ENCODE measurements at places on chromosomes 16 and 17.

DNA sequence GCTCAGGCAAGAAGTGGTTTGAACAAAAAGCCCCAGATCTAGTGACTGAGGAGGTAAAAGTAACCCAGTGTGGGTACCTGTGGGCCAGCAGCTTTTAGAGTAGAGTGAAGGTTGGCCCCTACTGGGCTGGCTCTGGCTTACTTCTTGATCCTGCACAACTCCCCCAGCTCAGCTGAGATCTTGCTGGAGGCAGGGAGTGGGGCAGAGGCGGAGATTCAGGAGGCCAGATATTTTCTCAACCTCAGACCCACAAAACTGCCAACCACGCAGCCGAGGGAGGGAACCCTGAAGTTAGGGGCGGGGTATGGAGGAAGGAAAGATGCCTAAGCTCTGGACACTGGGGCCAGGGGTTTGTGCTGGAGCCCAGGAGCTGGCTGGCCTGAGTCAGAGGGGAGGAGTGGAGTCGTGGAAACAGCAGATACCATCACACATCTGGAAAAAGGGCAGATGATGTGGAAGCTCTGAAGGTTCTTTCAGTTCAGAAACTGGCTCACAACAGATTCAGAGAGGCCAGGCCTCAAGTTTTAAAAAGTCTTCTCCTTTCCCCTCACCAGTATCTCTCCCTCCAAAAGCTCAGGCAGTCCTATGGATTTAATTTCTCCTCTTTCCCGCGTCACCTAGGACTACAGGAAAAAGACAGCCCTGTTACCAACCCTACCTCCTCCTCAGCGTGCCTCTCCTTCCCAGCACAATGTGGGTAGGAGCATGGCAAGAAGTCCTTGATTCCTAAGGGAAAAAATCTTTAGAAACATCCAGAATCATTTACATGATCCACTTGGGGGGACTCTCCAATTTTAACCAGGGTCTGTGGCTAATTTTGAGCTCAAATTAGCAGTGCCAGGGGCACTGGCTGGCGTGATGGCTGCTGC, 48.1 kb downstream of the MYO18A start:
- DNase-seq, result no peak

DNA sequence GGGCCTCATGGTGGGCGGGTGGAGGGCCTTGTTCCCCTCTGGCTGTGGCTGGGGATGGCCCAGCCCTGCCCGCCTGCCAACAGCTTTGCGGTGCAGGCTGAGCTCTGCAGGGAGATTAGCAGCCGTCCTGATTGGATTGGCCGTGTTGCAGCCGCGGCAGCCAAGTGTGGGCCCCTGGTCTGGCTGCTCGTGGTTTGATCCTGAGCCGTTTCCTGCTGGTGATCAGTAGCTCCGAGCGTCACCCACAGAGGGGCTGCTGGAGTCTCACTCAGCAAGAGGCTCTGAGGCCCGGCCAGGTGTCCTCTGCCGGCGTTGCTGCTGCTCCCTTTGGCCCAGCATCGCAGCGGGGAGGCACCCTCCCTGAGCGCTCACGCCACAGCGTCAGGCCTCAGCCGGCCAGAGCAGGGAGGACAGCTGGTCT, 32.5 kb downstream of the BAIAP2 start:
- DNase-seq, result no peak

DNA sequence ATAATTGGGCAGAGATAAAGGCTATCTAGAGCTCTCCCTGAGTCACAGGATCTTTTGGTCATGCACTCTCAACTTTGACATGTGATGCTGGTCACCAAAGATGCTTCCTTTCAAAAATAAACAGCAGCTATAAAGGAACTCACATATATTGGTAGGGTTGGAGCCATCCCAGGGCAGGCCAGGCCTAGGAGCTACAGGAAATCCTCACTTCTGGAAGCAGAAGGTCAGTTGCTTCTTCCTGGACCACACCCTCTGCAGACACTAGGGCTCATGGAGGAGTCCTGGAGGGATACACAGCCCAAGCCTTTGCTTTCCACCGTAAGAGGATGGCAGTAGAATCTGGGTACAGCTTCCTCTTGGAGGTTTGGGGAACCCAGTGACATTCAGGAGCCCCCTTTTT, 24.6 kb downstream of the SOST start:
- no peak for DNase-seq

- no peak for DNase-seq
These were observed 40.6 kb downstream of the STH start for GRCh38 chr17:46039592-46040186.

GRCh38 chr17:18031955-18032354, 7.0 kb downstream of the ATPAF2 start:
- no peak for DNase-seq

- DNase-seq, result no peak
These were observed 16.5 kb downstream of the DBNDD1 start for GRCh38 chr16:90002759-90003158.

GRCh38 chr16:3183445-3184139, 4.4 kb upstream of the OR1F1 start:
- DNase-seq, result no peak

DNA sequence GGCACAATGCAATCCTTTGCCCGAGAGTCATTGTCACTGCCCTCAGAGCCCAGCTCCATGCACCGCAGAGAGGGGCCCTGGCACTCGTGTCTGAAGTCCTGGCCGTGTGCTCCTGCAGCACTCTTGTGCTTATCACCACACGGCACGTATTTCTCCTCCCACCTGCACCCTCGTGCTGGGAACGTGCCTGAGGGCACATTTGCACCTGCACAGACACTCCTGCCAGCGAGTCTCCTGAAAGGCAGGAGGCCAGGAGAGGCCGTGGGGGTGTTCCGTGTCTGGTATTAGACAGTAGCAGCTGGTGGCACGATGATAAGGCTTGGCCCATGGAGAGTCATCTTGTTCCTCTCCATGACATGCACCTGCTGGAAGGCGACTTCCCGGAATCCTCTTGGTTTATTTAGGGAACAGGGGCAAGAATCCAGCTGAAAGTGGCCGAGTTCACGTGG, 3.4 kb upstream of the ACSF3 start:
- DNase-seq, result no peak

DNA sequence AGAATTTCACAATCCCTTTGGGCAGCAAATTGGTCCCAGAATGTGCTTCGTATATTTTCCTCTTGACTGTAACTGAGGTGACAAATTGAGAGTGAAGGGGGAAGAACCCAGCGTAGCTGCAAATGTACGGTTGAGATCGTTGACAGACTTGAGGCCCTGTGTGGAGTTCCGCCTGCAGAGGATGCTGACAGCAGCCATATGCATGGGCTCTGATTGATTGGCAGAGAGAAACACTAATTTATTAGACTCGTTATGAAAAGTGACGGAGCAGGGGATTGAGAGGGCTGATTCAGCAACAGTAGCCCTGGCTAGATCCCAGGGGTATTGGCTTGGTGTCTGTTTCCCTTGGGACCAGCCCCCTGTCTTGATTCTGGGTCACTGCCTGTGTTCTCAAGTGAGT, 930.1 kb upstream of the EEF2KMT start:
- DNase-seq, result no peak

- no peak for DNase-seq
These were observed 30.4 kb downstream of the SLC7A5 start for GRCh38 chr16:87838643-87839541.

DNA sequence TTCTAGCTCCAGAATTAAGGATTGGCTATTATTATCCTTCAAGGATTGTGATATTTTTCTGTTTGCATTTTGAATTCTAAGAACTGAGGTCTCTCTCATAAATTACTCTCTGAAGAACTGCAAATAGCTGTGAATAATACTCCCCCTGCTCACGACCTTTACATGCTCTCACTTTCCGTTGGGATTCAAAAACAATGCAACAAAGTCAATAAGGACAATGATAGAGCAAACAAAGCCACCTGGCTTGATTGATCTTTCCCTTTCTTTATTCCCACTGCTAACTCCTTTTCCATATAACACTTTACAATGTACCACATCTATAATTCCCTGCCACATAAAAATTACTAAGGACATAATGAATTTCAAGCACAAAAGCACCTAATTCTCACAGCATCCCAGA, 523.0 kb upstream of the CA10 start:
- DNase-seq, result no peak

- DNase-seq, result no peak
These were observed 2.9 kb upstream of the YPEL2 start for GRCh38 chr17:59328601-59329000.

DNA sequence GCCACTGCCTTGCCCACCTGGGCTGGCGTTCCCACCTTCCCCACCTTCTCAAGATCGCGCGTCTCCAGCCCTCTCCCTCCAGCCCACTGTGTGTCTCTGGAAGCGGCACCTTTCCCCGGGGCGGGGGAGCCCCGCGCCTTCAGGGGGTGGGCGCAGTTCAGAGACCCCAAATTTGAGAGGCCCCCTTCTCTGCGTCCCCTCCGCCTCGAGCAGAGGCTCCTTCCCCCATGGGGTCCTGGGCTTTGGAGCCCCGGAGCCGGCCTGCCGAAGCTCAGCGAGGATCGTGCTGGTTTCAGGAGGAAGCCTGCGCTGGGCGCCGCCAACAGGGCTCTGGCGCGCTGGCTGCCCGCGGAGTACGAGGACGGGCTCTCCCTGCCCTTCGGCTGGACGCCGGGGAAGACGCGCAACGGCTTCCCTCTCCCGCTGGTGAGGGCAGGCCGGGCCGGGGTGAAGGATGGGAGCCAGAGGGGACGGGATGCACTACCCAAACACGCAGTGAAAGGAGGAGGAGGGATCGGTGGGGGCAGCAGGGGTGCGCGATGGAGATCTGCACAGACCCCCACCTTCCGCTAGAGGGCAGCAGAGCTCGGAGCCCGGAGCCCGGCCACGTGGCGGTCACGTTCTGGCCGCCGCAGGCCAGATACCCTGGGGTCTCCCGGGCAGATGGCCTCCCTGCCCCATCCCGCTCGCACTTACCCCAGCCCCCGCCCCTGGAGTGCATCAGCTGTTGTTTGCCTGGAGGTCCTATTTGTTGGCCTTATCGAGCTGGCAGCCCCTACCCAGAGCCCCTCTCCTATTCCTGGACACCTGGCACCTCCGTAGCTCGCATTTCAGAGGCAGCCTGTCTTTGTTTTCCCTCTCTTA, 11.1 kb downstream of the LPO start:
- DNase-seq, result peak; percentile 47

- no peak for DNase-seq
These were observed 39.9 kb downstream of the RAI1 start for GRCh38 chr17:17721140-17721668.

DNA sequence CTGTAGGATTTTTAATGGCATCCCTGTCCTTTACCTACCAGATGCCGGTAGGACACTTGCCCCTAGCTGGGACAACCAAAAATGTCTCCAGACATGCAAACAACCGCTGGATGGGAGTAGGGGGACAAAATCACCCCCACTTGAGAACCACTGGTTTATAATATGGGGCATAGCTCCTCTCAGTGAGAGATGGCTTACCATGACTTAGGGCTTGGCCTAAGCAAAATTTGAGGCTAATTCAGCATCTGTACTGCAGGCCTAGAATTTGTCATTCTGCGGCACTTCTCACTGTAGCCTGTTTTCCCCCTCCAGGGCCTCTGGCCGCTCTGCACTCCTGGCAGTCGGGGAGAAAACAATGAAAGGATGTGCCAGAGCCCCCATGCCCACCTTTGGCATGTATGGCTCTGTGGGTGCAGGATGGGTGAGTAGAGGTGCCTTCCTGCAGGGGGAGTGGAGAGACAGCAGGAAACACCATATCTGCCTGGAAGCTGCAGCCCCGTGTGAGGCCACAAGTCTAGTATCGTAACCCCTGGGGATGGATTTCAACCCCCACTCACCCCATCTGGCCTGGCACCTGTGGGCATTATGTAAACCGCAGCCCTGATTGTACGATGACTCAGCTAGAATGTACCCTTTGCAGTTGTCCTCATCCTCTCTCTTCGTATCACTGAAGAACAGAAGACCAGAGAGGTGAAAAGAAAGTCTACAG, 268.1 kb downstream of the SOX9 start:
- no peak for DNase-seq

GRCh38 chr16:58107228-58107627, 22.0 kb downstream of the CFAP20 start:
- no peak for DNase-seq

DNA sequence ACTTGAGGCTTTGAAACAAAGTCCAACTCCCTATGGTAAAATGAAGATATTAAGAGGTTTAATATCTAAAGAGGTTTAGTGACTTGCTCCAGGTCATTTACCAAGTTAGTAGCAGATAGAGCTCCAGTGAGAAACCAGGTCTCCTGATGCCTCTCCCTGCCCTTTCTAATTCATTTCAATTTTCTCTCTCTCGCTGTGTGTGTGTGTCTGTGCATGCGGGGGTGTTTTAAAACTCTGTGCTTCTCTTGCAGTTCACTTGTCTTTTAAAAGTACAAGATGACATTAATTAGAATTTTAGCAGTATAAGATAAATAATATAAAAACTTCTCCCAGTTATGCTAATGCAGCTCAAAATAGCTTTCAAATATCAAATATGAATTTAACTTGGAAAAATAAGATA, 8.2 kb upstream of the ZP2 start:
- no peak for DNase-seq

GRCh38 chr17:48155889-48156611, 48.5 kb downstream of the SNX11 start:
- DNase-seq, result no peak

GRCh38 chr17:80640366-80641084, 95.9 kb downstream of the RPTOR start:
- DNase-seq, result no peak

DNA sequence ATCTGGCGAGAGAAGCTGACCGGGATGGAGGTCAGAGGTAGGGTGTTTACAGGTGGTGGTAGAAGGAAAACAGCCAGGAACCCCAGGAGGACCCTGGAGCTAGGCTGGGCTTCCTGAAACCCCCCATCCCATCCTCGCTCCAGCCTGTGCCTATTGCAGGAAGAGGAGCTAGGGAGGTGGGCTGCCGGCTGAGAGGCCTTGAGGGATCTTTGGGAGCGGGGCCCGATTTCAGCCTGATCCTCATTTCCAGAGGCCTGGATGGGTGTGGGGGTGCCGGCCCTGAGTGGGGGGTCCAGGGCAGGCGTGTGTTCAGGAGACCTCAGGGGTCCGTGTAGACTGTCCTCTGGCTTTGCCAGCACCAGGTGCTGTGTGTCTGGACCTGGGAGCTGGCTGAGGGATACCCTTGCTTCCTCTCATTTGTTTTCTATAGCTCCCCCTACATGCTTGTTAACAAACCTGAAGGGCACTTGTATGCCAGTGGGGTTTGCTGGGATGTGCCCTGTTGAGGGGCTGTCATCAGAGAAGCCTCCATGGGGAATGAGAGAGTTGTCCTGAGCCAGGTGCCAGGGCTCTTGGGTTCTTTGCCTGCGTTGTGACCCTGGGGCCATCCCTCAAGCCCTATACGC, 18.9 kb upstream of the RAP1GAP2 start:
- DNase-seq, result no peak

GRCh38 chr16:80463326-80463725, 77.5 kb upstream of the DYNLRB2 start:
- DNase-seq, result peak; percentile 66

Data from mucosa of gallbladder (tissue), 1 donor.